ENCODE measurements at places on chromosomes 3 and 15. TPM values are rescaled to one million over a fixed set of nuclear protein-coding genes. Genes with fewer than 3 reads are reported as not detected.

DNA sequence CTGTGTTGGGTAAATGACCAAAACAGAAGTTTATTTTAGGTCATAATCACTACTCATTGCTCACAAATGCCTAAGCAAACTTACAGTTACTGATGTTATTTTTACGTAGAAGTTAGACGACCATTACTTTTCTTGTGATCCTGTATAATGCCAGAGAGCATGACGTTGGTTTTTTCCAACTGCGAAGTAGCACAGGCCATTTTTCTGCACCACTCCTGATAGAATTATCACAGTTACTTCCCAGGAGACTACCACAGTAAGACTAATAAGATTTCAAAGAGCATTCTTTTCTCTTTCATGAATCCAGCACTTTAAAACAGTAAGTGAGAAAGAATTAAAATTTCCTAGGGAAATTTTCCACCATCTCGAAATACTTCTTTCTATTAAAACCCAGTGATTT is 19.8 kb downstream of the CD200 start:
- no peaks in the 10 kb centered on the region for H3K4me1 ChIP-seq
- no peak overlapping the region for H3K4me3 ChIP-seq
- no peak for DNase-seq
- H3K27ac ChIP-seq: no peak overlapping the region
- no peaks in the 10 kb centered on the region for H3K27me3 ChIP-seq

- H3K27me3 ChIP-seq: no peaks in the 10 kb centered on the region
- no peaks in the 10 kb centered on the region for H3K4me1 ChIP-seq
- no peak overlapping the region for H3K27ac ChIP-seq
- no peaks in the 10 kb centered on the region for H3K36me3 ChIP-seq
Measured at GRCh38 chr3:159733194-159733860, 255.3 kb upstream of the IL12A start.

GRCh38 chr3:59480486-59480995 is 430.7 kb upstream of the CFAP20DC start:
- H3K4me1 ChIP-seq: no peaks in the 10 kb centered on the region
- H3K27me3 ChIP-seq: no peaks in the 10 kb centered on the region
- no peak for DNase-seq
- no peak overlapping the region for H3K4me3 ChIP-seq
- H3K36me3 ChIP-seq: no peaks in the 10 kb centered on the region
- H3K27ac ChIP-seq: no peak overlapping the region

GRCh38 chr3:111210003-111210711 is 138.5 kb downstream of the NECTIN3 start:
- H3K27me3 ChIP-seq: no peaks in the 10 kb centered on the region
- no peak for DNase-seq
- H3K27ac ChIP-seq: no peak overlapping the region
- no peak overlapping the region for H3K4me3 ChIP-seq
- no peaks in the 10 kb centered on the region for H3K36me3 ChIP-seq

GRCh38 chr3:55330355-55330754 is 156.8 kb downstream of the WNT5A start:
- DNase-seq: no peak
- H3K4me1 ChIP-seq: peaks cover 6% of the 10 kb centered on the region
- H3K4me3 ChIP-seq: no peak overlapping the region
- H3K27me3 ChIP-seq: no peaks in the 10 kb centered on the region

DNA sequence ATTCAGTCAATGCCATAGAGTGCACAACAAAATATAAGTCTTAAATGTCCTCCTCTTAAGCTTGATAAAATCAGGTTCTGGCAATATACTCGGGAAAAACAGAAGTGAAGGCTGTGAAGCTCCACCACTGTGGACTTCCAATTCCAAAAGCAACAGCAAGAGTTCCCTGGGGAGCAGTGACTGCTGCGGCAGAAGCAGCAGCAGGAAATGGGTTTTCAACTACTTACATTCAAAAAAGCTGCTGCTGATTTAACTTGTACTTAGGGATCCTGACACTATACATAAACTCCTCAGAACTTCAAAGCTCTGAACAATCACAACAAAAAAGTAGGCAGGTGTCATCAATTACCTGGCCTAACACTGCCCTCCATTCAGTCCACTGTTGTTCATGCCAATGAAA is 4.7 kb downstream of the CEP152 start:
- no peak overlapping the region for H3K4me3 ChIP-seq
- H3K36me3 ChIP-seq: no peaks in the 10 kb centered on the region
- no peak overlapping the region for H3K27ac ChIP-seq
- no peak for DNase-seq
- H3K4me1 ChIP-seq: no peaks in the 10 kb centered on the region

GRCh38 chr3:125129512-125129997 is 73.8 kb upstream of the HEG1 start:
- no peak for DNase-seq
- no peaks in the 10 kb centered on the region for H3K4me1 ChIP-seq
- no peak overlapping the region for H3K4me3 ChIP-seq
- no peak overlapping the region for H3K27ac ChIP-seq

- H3K36me3 ChIP-seq: no peaks in the 10 kb centered on the region
- no peak overlapping the region for H3K4me3 ChIP-seq
- H3K27me3 ChIP-seq: no peaks in the 10 kb centered on the region
- H3K27ac ChIP-seq: no peak overlapping the region
Measured at GRCh38 chr3:117788061-117788460, 1078.5 kb downstream of the TUSC7 start.

DNA sequence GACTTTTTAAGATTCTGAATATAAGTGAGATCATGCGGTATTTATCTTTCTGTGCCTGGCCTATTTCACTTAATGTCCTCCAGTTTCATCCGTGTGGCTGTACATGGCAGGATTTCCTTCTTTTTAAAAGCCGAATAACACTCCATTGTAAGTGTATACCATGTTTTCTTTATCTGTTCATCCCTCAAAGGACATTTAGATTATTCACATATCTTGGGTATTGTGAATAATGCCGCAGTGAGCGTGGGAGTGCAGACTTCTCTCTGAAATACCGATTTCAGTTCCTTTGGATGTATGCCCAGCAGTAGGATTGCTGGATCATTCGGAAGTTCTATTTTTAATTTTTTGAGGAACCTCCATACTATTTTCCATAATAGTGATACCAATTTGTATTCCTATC is 136.1 kb downstream of the APBA2 start:
- no peaks in the 10 kb centered on the region for H3K4me1 ChIP-seq
- peak; percentile 37 for DNase-seq
- no peaks in the 10 kb centered on the region for H3K36me3 ChIP-seq
- H3K27me3 ChIP-seq: no peaks in the 10 kb centered on the region

- H3K27ac ChIP-seq: no peak overlapping the region
Measured at GRCh38 chr3:45677841-45678240, 11.4 kb upstream of the SACM1L start.

DNA sequence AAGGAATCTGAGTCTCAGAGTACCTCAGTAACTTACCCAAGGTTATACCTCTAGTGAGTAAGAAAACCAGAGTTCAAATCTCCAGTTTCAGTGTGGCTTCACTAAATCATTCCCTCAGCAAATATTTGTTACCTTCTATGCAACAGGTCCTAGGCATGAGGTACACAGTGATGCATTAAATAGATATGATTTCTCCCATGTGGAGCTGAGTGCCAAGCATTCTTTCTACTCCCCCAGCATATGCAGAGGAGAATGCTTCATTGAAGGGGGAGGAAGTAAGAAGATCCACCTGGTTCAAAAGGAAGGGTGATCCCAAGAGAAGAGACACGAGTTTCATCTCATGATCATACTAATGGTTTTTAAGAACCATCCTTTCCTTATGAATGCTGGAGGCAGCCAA is 6.8 kb upstream of the MTHFS start:
- no peaks in the 10 kb centered on the region for H3K27me3 ChIP-seq
- no peak overlapping the region for H3K27ac ChIP-seq
- no peak for DNase-seq

DNA sequence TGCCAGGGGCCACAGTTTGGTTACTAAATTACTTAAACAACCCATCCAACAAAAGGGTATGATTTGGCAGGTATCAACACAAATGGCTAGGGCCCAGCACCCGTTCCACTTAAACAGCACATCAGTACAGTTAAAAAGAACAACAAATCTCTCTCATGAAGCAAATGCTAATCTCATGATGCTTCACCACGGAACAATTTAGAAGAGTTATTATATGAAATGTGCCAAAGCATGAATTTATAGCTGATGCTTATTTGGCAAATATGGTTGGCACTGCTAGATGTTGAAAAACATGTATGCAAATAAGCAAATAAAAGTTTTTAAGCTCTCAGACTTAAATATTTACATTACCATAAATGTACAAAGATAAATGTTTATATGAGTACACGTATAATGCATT is 2.3 kb downstream of the PEAK1 start:
- H3K36me3 ChIP-seq: no peaks in the 10 kb centered on the region
- H3K4me1 ChIP-seq: peaks cover 20% of the 10 kb centered on the region
- DNase-seq: no peak
- no peak overlapping the region for H3K27ac ChIP-seq
- no peaks in the 10 kb centered on the region for H3K27me3 ChIP-seq
- H3K4me3 ChIP-seq: no peak overlapping the region

DNA sequence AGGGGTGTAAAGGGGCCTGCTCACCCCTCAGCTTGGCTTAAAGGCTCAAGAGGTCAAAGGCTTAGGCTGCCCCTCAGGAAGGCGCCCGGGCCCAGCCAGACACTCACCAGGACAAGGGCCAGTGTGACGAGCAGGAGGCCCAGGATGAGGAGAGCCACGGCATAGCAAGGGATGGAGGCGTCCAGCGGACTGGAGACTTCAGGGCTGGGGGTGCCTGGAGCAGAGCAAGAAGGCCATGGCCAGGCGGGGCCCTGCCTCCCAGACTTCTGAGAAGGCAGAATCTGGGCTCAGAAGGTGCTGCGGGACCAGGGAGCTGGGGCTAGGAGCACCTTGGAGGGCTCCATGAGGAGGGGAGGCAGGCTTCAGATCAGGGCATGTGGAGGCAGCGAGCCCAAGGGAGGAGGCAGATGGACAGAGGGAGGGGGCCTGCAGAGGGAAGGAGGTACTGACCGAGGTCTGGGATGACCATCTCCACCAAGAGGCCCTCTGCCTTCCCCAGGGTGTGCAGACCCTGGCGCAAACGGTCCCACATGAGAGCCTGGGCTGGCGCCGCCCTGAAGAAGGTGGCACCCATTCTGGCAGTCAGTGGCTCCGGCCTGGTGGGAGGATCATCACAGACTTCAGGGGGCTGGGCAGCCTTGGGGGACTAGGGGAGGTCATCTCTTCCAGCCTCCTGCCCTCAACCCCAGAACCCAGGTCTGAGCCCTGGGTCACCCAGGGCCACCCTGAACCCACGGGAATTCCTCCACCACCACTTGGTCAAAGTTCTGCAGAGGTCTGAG is 24.5 kb downstream of the C15orf39 start:
- no peaks in the 10 kb centered on the region for H3K4me1 ChIP-seq
- no peaks in the 10 kb centered on the region for H3K27me3 ChIP-seq
- H3K27ac ChIP-seq: no peak overlapping the region
- no peak for DNase-seq
- no peak overlapping the region for H3K4me3 ChIP-seq
- H3K36me3 ChIP-seq: no peaks in the 10 kb centered on the region

DNA sequence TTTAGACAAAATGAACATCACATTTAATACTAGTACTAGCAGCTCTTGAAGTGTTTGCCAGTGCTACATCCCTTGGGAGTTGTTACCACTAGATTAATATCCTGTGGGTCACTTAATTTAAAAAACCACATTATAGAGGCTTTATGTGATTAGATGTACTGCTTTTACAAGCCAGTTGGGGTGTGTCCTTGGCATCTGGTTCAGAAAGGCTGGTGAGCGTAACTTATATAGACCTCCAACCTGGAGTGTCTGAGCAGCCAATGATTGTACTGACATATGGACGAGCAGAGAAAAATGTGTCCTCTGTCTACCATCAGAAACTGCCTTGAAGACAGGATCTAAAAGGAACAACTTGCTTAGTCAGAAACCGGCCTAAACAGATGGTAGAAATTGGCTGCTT is 306.2 kb upstream of the ATP11B start:
- no peaks in the 10 kb centered on the region for H3K36me3 ChIP-seq
- H3K4me1 ChIP-seq: no peaks in the 10 kb centered on the region
- no peaks in the 10 kb centered on the region for H3K27me3 ChIP-seq
- no peak for DNase-seq

GRCh38 chr3:116102037-116102436 is 343.2 kb downstream of the LSAMP start:
- no peaks in the 10 kb centered on the region for H3K27me3 ChIP-seq
- no peak overlapping the region for H3K27ac ChIP-seq
- no peak overlapping the region for H3K4me3 ChIP-seq
- no peak for DNase-seq
- H3K36me3 ChIP-seq: no peaks in the 10 kb centered on the region

DNA sequence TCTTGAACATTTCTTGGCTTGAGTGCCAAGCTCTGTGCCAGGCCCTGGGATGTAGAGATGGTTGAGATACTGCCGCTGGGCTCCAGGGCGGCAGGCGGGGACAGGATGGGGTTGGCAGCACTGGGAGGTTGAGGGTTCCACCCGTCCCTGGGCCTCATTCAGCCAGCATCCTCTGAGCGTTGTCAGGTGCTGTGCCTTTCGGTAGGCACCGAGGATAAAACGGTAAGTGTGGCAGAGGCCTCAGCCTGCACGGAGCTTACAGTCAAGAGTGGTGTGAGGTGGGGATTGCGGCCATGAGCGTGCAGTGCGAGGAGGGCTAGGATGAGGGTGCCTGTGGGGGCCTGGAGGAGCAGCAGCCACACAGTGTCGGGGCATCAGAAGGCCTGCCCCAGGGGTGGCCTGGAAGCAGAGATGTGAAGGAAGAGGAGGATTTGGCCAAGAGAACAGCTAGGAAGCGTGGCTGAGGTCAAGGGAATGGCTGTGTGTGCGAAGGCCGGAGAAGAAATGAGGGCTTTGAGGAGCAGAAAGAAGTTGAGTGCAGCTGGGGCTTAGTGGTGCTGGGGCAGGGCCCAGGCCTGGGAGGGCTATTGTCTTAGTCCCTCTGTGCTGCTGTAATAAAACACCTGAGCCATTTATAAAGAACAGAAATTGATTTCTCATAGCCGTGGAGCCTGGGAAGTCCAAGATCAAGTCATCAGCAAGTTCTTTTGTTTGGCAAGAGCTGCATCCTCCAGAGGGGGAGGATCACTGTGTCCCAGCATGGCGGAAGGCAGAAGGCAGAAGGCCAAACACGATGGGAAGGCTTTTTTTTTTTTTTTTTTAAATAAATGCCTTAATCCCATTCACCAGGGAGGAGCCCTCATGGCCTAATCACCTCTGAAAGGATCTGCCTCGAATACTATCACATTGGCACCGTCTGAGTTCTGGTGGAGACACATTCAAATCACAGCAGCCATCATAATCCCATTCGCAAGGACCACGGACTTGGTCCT is 22.7 kb downstream of the CORO2B start:
- H3K27me3 ChIP-seq: no peaks in the 10 kb centered on the region
- no peak overlapping the region for H3K4me3 ChIP-seq
- peak; percentile 53 for DNase-seq
- H3K27ac ChIP-seq: peak overlapping the region; percentile 62
- peaks cover 35% of the 10 kb centered on the region for H3K4me1 ChIP-seq

- H3K4me3 ChIP-seq: peak overlapping the region; percentile 12
- DNase-seq: no peak
- no peaks in the 10 kb centered on the region for H3K36me3 ChIP-seq
- no peak overlapping the region for H3K27ac ChIP-seq
Measured at GRCh38 chr15:27701956-27702355, 397.2 kb downstream of the OCA2 start.

CLRN1 gene
- total RNA-seq: 0.43 TPM

COL6A5 gene
- 2.0 TPM for total RNA-seq

SPTBN5 gene
- total RNA-seq: 1.4 TPM

RTP3 gene
- 1.1 TPM for total RNA-seq

RETNLB gene
- not detected for total RNA-seq

FES gene
- 23.1 TPM for total RNA-seq
